CD4-positive, alpha-beta T cell treated with Interleukin-4 for 4 hours (primary cell): ENCODE measurements at places on chromosomes 3 and 15.

DNA sequence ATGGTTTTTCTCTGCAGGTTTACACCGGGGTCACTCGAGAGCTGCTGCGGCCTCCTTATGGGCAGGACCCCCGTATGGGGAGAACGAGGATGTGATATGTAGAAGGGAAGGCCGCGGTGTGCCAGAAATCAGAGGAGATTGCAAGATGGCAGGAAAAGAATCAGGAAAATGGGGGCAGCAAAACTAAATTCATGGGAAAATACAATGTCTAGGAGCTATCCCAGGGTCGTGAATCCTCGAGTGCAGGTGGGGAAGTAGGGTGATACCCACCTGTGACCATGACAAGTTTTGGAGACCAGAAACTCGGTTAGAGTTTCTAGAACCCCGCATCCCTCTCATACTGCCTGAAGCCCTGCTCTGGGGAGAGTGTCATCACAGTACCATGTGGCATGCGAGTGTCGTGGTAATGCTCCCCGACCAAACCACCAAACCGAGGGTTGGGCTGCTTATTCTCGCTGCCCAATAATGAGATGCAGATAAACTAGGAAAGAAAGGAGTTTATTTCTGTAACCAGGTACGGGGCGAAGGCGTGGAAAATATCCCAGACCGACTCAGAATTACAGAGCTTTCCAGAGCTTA lies 781 bp downstream of the TRNT1 start:
- peak; percentile 46 for DNase-seq

- no peak for DNase-seq
Measured at GRCh38 chr15:85878828-85879225, 84.1 kb upstream of the KLHL25 start.

GRCh38 chr3:50364573-50365079 lies 5.3 kb upstream of the TMEM115 start:
- DNase-seq: no peak

GRCh38 chr3:23252122-23252521 lies 49.0 kb downstream of the UBE2E2 start:
- no peak for DNase-seq

DNA sequence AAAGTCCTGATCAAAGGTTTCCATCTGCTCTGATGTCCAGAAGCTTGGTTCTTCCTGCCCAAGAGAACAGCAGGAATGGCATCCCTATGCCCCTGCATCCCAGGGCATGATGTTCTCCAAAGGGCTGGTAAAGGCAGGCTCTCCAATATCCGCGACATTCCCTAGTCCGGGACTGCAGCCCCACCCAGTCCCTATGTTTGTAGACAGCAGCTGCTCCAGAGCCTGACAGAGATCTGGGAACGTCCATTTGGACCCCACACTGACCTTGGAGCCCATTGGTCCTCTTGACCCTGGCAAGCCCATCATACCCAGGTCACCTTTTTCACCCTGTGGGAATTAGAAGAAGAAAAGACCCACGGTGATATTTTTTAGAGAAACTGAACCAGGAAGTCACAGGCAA lies 46.3 kb downstream of the COLQ start:
- DNase-seq: no peak
